Thoracic aorta (tissue), 2 donors: ENCODE measurements at places on chromosomes 3 and 15. TPM values are rescaled to one million over a fixed set of nuclear protein-coding genes. Genes with fewer than 3 reads are reported as not detected.
A peak's percentile ranks its signal among the peaks of the same experiment; 100 is the strongest.

DNA sequence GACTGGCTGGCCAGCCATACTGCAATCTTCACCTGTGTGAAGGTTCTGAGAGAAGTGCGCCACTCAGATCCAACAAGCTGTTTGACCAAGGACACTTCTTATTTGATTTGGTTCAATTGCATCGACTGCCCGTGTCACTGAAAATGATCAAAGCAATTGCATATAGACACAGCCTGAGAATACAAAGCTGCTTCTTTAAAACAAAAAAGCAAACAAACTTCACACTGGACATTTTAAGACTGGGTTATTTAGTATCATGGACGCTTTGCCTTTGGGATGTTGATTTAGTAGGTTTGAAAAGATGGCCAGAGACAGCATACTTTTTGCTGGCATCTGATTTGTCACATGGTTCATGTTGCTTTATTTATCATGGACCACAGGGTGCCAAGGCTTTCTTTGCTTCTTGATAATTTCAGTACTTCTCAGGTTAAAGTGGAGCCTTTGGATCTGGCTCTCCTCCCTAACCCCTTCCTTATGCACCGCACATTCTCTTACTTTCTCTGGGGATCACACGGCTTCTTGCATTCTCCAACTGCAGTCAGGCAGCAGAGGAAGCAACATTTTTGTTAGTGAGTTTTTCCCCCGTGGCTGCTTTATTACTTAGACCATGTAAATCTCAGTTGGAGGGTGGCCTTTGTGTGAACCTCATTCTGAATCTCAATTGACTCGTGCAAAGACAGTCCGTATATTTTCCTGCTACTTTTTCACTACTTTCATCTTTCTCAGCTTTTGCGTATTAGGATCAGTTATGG, 151.0 kb downstream of the CD47 start:
- no peak for DNase-seq

- no peak for DNase-seq
Measured at GRCh38 chr3:151093905-151094304, 8.4 kb downstream of the MED12L start.

Gene SAXO2
- not detected for total RNA-seq

Gene PHC3
- 123 TPM for total RNA-seq

GRCh38 chr15:100959066-100960050, 40.2 kb downstream of the LRRK1 start:
- DNase-seq = no peak

DNA sequence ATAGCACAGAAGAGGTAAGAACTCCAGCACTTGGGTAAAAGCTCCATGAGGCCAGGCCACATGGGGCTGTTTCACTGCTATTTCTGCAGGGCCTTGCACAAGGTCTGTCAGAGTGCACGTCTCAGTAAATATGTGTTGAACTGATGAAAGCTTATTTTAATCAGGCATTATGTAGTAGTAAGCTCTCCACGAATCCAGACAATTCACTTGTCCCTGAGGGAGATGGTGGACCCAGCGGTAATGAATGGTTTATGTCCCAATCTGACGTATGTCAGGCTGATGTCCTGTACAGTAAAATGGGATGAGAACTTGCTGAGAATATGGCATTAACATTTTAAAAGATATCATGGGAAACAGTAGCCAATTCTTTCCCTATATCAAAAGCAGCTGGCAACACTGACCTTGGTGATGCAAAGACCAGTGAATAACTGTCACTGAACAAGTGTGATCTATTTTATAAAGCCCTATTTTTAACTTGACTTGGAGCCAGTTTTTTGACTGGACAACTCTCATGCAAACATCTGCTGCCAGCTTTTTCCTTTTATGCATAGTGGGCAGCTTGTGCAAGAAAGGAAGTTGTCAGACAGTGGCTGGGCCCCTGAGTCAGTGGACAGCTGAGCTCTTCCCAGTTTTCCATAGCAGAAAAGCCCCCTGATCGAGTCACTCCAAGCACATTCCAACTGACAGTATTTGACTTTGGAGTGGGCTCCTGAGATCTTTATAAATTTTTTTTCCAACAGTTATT, 519.8 kb upstream of the MDFIC2 start:
- peak; percentile 9 for DNase-seq
